ENCODE measurements at places on chromosomes 7 and 10. TPM values are rescaled to one million over a fixed set of nuclear protein-coding genes. Genes with fewer than 3 reads are reported as not detected.

The LRRD1 gene
- total RNA-seq, result not detected

The CUZD1 gene
- not detected for total RNA-seq

The HABP2 gene
- not detected for total RNA-seq

The RARRES2 gene
- 90.6 TPM for total RNA-seq

The NUTM2A gene
- 0.34 TPM for total RNA-seq

The STEAP4 gene
- 4.9 TPM for total RNA-seq

The ZNRF2 gene
- 4.0 TPM for total RNA-seq

The ENTPD7 gene
- 8.3 TPM for total RNA-seq

The GNAT3 gene
- not detected for total RNA-seq

The PWWP2B gene
- total RNA-seq, result 8.1 TPM

The NPY gene
- not detected for total RNA-seq

The EZH2 gene
- total RNA-seq, result 3.8 TPM

The CXCL12 gene
- 53.3 TPM for total RNA-seq
